ENCODE measurements at places on chromosomes 3 and 15. TPM values are rescaled to one million over a fixed set of nuclear protein-coding genes. Genes with fewer than 3 reads are reported as not detected.

DNA sequence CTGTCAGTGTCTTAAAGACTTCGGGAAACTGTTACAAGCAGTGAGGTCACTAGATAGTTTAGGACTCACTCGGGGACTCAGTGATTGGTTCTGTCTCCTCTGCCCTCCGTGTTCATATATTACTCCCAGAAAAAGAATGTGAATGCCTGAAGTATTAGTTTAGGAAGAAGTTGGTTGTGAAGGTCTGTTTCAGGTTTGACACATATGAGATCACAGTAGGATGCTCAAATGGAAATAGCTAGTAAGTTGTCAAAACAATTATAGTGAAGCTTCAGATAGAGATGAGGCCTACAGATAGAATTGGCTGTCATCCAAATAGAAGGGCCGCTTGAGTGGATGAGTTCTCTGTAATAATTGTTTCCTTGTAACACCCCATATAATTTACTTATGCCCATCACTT is 172.6 kb downstream of the PLCL2 start:
- no peak overlapping the region for H3K4me3 ChIP-seq
- H3K27ac ChIP-seq, result no peak overlapping the region
- no peak for DNase-seq
- H3K27me3 ChIP-seq, result no peaks in the 10 kb centered on the region
- peaks cover 27% of the 10 kb centered on the region for H3K4me1 ChIP-seq

- no peaks in the 10 kb centered on the region for H3K36me3 ChIP-seq
- H3K27ac ChIP-seq, result no peak overlapping the region
- H3K27me3 ChIP-seq, result no peaks in the 10 kb centered on the region
- no peaks in the 10 kb centered on the region for H3K4me1 ChIP-seq
- no peak overlapping the region for H3K4me3 ChIP-seq
- no peak for DNase-seq
Observed at GRCh38 chr3:31004025-31004678, 109.7 kb upstream of the GADL1 start.

PLCL2 gene
- total RNA-seq, result 21.9 TPM

GRCh38 chr3:131619821-131620220 is 117.0 kb upstream of the MRPL3 start:
- no peaks in the 10 kb centered on the region for H3K27me3 ChIP-seq
- no peak overlapping the region for H3K4me3 ChIP-seq
- DNase-seq, result no peak

DNA sequence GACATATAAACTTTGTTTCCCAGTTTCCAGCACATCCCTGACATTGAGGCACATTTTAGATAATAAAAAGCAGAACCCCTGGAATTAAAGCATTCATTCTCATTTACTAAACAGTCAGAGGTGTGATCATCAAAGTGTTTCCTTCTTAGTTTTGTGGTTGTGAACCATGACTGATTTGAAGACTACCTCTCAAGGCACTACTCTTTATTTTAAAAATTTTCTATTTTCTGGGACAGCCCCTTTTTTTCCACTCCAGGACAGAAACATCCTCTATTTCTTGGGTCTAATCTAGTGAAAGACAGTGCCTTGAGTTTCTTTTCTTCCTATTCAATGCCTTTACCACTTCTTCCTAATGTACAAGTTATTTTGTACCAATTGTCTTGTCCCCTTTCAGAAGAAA is 5.2 kb downstream of the SST start:
- H3K4me3 ChIP-seq, result no peak overlapping the region
- no peaks in the 10 kb centered on the region for H3K4me1 ChIP-seq
- H3K36me3 ChIP-seq, result no peaks in the 10 kb centered on the region
- no peak for DNase-seq

GRK7 gene
- total RNA-seq, result not detected

DNA sequence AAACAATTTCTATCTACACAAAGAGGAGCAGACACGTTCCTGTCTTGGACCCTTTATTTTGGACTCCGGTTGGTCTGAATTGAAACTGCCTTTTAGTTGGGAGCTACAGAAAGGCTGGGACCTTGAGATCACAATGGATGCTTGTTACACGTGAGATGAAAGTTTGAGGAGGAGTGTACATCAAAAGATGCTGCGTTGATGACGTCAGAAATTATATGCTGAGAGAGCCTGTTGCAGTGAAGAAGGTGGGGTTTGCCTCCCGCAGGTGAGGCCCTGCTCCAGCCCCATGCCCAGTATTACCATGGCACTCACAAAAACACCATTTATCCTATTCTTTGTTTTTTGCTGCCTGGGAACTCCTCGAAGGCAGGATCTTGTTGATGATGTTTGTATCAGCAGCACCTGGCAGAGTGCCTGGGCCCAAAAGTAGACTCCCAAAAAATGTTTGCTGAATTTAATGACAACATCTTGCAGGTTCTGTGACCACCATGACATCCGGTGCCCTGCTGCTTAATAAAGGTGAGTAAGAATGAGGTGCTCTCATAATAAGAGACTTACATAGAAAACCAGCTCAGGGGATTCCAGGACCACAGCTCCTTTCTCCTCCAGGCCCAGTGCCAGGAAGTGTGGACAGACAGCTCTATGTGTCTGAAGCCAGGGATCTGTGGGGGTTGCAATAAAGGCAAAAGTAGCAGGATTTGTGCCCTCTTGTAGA is 136.1 kb upstream of the UBE2E1 start:
- no peaks in the 10 kb centered on the region for H3K27me3 ChIP-seq
- H3K4me3 ChIP-seq, result no peak overlapping the region
- no peak for DNase-seq
- peaks cover 12% of the 10 kb centered on the region for H3K4me1 ChIP-seq
- no peak overlapping the region for H3K27ac ChIP-seq

ANKRD34C gene
- not detected for total RNA-seq

CHRNA5 gene
- total RNA-seq, result 4.4 TPM

EFHB gene
- 0.27 TPM for total RNA-seq

CEP152 gene
- 1.3 TPM for total RNA-seq

TPRG1 gene
- 13.3 TPM for total RNA-seq

- no peaks in the 10 kb centered on the region for H3K4me1 ChIP-seq
- H3K36me3 ChIP-seq, result no peaks in the 10 kb centered on the region
Observed at GRCh38 chr3:133169331-133170068, 131.3 kb downstream of the TMEM108 start.

GRCh38 chr15:46278062-46278461 is 643.2 kb downstream of the SQOR start:
- no peaks in the 10 kb centered on the region for H3K4me1 ChIP-seq
- no peak overlapping the region for H3K4me3 ChIP-seq
- no peak for DNase-seq
- no peaks in the 10 kb centered on the region for H3K36me3 ChIP-seq
- no peak overlapping the region for H3K27ac ChIP-seq

DNA sequence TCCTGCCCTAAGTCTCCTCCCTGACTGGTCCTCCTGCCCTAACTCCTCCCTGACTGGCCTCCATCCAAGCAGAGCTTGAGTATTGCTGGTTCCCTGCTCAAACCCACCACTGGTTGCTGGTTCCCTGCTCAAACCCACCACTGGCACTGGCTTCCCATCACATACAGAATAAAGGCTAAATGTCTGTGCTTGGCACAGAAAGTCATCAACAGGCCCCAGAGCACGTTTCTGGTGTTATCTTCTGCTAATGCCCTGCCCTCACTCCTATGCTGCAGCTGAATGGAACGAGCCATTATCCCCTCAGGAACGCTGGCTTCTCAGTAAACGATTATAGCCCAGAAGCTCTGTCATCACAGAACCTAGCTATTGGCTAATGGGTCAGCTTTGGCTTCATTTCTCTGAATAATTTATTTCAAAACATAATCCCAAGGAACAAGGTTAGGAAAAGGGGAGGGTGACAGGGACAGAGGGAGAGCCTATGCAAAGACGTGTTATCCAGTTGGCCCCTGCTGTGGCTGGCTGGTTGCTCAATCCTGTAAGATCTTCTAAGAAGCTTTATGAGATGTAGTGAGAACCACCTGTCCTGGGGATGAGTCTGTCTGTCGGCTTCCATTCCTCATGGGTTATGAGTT is 6.3 kb upstream of the MUC20 start:
- H3K4me1 ChIP-seq, result peaks cover 11% of the 10 kb centered on the region
- peaks cover 34% of the 10 kb centered on the region for H3K36me3 ChIP-seq
- no peaks in the 10 kb centered on the region for H3K27me3 ChIP-seq
- no peak overlapping the region for H3K4me3 ChIP-seq
- H3K27ac ChIP-seq, result no peak overlapping the region

LRRK1 gene
- 2.6 TPM for total RNA-seq

GRCh38 chr3:2771193-2771592 is 339.0 kb downstream of the IL5RA start:
- no peaks in the 10 kb centered on the region for H3K27me3 ChIP-seq
- H3K36me3 ChIP-seq, result no peaks in the 10 kb centered on the region
- H3K27ac ChIP-seq, result no peak overlapping the region
- H3K4me1 ChIP-seq, result no peaks in the 10 kb centered on the region
- H3K4me3 ChIP-seq, result no peak overlapping the region

STRA6 gene
- not detected for total RNA-seq

DNA sequence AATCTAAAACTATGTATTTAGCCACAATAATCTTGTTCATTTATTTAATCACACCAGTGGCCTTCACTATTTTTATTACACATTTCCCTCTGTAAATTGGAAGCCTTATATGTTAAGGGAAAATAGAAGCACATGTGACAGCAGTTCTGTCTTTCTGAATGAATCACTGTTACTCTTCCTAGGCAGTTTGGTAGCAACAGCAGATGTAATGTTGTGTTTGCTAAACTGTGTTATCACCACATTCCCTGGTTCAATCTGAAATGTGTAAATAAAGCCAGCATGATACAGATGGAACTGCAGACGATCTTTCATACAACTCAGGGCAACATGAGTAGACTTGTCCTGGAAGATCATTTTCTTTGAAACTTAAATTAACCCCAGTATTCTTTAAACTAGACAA is 220.1 kb downstream of the MCTP2 start:
- no peak for DNase-seq
- no peaks in the 10 kb centered on the region for H3K4me1 ChIP-seq
- no peaks in the 10 kb centered on the region for H3K36me3 ChIP-seq
- no peak overlapping the region for H3K4me3 ChIP-seq
- no peaks in the 10 kb centered on the region for H3K27me3 ChIP-seq

- peak overlapping the region; percentile 80 for H3K27ac ChIP-seq
- no peak overlapping the region for H3K4me3 ChIP-seq
- H3K4me1 ChIP-seq, result peaks cover 49% of the 10 kb centered on the region
Observed at GRCh38 chr3:42052132-42052483, 39.0 kb upstream of the TRAK1 start.

- H3K4me1 ChIP-seq, result no peaks in the 10 kb centered on the region
- no peaks in the 10 kb centered on the region for H3K27me3 ChIP-seq
- no peak overlapping the region for H3K4me3 ChIP-seq
Observed at GRCh38 chr3:110567029-110567428, 504.6 kb upstream of the NECTIN3 start.

DNA sequence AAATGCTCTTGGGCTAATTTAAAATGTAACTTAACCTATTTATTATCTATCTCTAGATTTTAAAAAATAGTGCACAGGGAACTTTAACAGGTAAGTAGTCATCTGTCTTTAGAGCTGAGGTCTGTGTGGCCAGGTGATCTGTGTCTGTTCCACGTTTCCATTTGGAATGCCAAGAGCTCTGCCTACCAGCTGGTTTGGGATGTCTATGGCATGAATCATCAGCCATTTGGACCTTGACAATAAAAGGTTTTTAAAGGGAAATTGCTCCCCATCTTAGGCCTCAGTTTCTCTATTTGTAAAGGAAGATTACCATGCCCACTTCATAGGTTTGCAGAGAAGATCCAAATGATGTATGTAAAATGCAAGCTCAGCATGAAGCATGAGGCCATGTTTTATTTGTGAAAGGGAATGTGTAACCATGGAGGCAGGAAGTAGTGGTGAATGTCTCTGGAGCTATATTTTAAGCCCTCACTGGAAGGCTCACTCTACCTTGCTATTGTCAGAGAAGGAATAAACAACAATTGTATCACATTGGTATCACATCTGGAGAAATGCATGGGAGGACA is 548.1 kb upstream of the LMCD1 start:
- H3K4me3 ChIP-seq, result no peak overlapping the region
- H3K36me3 ChIP-seq, result no peaks in the 10 kb centered on the region
- DNase-seq, result no peak
- no peaks in the 10 kb centered on the region for H3K4me1 ChIP-seq
- H3K27me3 ChIP-seq, result no peaks in the 10 kb centered on the region

TTC23 gene
- 11.2 TPM for total RNA-seq

DNA sequence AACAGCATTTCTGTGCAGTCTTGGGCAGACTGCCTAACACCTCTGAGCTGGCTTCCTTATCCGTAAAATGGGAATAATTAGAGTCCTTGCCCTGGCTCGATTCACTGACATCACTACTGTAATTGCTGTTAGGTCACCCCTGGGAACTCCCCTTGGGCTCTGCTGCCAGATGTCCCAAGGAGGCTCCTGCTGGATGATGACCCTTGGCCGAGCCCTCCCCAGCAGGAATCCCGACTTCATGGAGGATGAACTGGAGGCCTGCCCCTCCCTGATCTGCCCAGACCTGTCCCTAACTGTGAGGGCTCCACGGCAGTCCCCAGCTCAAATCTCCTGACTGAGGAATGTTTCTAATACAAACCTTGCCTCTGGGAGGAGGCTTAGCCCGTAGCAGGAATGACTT is 18.0 kb downstream of the ESYT3 start:
- no peaks in the 10 kb centered on the region for H3K4me1 ChIP-seq
- DNase-seq, result no peak
- no peaks in the 10 kb centered on the region for H3K36me3 ChIP-seq
- H3K27me3 ChIP-seq, result no peaks in the 10 kb centered on the region
- H3K4me3 ChIP-seq, result no peak overlapping the region

GRCh38 chr3:15428539-15428938 is 1.1 kb downstream of the EAF1 start:
- H3K27ac ChIP-seq, result peak overlapping the region; percentile 86
- H3K36me3 ChIP-seq, result no peaks in the 10 kb centered on the region
- peak overlapping the region; percentile 80 for H3K4me3 ChIP-seq

TLR9 gene
- total RNA-seq, result 0.41 TPM

DNA sequence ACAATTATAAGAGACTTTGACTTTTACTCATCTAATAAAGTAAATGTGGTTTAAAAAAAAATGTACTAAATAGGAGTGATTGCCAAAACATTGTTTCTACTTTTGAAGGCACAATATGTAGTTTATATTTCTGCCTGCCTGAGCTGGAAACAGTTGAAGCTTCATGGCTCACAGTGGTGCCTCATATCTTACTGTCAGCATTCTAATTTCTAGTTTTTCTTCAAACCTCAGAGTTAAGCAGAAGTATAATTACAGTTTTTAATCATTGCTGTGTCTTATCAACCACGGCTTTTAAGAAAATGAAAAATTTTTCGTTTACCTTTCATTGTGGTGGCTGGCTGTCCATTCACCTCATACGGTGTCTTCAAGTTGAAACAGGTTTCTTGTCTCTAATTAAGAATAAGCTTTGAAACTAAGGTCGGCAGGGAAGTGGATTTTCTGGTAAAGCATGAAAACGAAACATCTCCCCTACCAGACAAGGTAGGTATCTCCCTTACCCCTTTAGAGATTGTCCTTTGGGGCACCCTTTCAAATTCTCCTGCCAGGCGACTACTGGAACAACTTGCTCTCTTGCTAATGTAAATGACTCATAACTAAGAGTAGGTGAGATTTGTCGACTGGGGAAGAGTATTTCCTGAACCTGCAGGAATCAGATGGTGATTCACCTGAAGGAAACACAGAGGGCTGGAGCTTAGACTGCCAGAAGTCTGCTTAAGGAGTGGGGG is at the start of gene GPR87:
TSS of gene GPR87 (minus strand) at position 554 of the 725 bp plus-strand sequence. CDS start 16,720 bp downstream, outside the sequence.
- no peaks in the 10 kb centered on the region for H3K4me1 ChIP-seq
- no peak within 1 kb of the TSS for H3K4me3 ChIP-seq
- no peak for DNase-seq
- H3K36me3 ChIP-seq, result no peaks in the 10 kb centered on the region

Measured in psoas muscle (tissue), 8 donors.